ENCODE measurements at places on chromosomes 11 and 22.

DNA sequence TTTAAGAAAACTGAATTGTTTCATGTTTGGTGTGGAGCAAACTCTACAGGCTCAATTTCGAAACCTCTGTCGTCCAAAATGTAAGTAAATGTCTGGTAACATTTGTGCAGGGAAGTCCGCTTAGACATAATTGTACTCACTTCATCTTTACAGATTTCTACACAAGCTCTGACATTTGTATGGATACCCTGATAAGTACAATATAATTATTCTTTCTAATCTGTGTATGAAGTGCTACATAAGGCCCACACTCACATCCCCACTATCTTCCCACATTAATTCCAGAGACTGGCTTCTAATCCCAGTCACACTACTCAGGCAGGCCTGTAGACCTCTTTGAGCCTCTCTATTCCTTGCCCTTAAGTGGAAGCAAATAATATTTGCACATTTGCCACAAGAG, 129.2 kb upstream of the LMO1 start:
- DNase-seq: no peak

DNA sequence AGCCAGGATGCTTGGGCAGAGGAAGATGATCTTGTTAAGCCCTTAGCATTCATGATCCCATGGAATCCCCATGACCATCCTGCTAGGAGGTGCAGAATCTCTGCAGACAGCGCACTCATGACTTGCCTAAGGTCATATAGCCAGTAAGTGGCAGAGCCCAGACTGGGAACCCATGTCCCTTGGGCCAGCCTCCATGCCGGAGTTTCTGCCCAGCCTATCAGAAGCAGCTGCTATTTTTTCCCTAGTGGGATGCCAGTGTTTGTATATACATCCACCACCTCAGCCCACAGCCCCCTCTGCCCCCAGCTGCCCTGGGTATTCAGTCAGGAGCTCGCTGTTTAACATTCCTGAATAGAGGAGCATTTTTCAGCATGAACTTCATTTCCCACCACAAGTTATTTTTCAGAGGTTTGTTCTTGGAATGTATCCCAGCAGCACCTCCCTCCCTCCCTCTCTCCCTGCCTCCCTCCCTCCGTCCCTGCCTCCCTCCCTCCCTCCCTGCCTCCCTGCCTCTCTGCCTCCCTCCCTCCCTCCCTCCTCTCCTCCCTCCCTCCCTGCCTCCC, 34.4 kb upstream of the SUSD2 start:
- DNase-seq: no peak

GRCh38 chr11:12287374-12288211, 89.8 kb upstream of the PARVA start:
- peak; percentile 59 for DNase-seq

GRCh38 chr22:48835857-48836672, 991.6 kb downstream of the BRD1 start:
- no peak for DNase-seq

DNA sequence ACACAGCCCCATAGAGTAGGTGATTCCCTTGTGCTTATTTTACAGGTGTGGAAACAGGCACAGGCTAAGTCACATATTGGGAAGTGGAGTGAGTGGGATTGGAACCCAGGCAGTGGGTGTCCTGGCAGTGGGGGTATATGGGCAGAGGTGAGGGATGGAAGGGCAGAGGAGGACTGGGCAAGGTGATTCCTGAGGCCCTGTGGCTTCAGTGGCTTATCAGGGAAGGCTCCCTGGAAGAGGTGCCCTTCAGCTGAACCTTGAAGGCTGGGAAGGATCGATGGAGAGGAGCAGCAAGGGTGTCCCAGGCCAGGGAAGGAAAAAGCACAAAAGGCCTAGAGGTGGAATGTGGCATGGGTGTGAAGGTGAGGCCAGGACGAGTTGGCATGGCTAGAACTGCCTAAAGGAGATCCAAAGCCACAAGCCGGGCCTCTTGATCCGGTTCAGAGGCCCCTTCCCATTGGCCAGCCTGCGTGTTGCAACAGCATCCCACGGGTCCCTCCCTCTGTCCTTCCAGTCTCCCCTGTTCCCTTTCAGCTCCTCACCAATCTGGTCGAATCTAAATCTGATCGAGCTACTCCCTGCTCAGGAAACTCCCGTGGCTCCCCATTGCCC, 41.7 kb downstream of the MCM5 start:
- DNase-seq: no peak

GRCh38 chr22:50626850-50627641, 906 bp downstream of the ARSA start:
- no peak for DNase-seq

- DNase-seq: no peak
Observed at GRCh38 chr11:114148013-114148382, 88.5 kb downstream of the ZBTB16 start.
